ENCODE measurements at places on chromosomes 13 and 19.

DNA sequence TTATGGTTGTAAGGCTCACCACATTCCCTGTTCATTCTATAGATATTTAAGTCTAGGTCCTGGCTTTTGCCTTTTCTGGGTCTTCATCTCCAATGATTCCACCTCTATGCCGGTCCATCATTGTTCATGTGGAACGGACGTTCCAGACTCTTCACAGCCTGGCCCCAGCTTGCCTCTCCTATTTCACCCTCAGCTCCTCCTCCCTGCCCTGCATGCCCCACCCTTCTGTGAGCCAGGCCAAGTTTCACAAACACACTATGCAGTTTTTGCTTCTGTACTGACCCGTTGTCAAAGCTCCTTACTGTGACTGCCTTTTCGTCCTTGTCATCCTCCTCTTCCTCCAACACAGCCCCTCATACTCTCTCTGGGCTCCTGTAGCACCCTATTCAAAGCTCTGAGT is 31.3 kb downstream of the TEX26 start:
- DNase-seq: peak; percentile 53

DNA sequence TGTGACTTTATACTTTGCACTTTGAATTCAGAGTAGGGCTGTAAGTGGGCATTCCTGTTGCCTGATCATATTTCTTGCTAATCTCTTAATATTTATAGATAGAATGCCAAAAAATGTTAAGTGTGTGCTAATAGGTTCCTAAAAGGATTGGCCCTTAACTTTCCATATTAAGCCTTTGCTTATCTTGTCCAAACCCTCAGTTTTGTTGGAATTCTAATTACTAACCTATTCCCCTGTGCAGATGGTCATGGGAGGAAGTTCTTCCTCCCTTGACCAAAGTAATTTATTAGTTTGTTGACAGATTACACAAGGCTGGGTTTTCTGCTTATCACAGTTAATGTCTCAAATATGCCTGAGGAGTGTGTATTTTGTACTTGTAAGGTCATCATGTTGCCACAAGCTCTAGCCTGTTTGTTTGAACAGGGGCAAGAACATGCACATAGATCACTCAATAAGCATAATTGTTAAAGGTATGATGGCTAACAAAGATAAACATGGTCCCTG is 541.1 kb upstream of the SPRY2 start:
- no peak for DNase-seq

DNA sequence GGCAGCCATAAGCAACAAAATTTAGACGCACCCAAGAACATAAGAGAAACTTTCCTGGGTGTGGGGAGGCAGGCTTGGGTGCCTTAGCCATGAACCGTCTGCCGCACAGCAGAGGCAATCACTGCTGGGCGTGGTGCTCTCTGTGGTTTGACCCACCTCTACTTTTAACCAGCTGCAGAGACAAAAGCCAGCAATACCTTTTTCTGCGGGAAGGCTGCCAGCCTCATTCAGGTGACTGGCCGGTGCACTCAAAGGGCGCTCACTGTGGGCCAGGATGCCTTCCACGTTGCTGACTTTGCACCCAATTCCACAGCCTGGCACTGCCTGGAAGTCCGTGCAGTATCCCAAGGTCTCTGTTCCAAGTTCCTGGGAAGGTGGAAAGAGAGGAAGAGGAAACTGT is 69.1 kb downstream of the ATP7B start:
- DNase-seq: no peak

DNA sequence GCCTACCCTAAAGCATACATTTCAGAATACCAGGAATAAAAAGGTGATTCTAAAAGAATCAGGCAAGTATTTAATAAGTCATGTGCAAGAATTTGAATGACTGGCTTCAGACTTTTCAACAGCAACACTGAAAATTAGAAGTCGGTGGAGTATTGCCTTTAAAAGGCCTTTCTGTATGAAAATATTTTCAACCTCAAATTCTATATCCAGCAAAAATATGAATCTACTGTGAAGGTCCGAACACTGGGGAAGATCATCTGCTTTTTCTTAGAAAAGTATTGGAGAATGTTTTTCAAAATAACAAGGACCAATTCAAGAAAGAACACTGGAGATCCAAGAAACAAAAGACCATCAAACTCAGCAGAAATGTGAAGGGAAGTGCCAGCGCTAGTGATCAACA is 459.5 kb upstream of the KLF12 start:
- DNase-seq: no peak

DNA sequence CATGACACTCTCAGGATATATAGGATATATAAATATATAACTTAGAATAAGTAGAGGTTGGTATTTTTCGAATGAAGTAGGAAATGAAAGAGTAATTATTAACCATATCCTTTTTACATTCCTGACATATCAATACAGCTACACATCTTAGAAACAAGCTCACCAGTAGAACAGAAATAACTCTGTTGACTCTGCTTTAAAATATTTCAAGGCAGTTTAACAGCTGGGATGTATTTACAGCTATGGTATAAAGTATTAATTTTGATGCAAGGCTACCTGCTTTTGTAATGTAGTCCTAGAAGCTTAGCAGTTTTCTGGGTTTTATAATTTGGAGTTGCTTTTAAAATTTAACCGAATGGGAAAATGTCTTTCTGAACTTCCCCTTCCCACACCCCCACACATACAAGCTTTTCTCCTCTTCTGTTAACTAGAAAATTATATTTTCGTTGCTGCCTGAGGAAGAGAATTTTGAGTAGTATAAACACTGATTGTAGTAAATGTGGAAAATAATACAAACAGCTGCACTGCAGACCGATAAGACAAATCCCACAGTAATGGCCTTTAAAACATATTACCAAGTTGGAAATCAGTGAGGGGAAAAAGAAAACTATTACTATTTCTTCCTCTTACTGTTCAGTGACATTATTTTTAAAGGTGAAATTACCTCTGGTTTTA is 147.7 kb downstream of the GGACT start:
- DNase-seq: peak; percentile 65

GRCh38 chr13:110324026-110324749 is 17.1 kb downstream of the COL4A2 start:
- DNase-seq: no peak

GRCh38 chr19:50512112-50512998 is 1.4 kb downstream of the ASPDH start:
- DNase-seq: no peak

GRCh38 chr13:112152846-112153245 is 85.9 kb downstream of the SOX1 start:
- DNase-seq: no peak

DNA sequence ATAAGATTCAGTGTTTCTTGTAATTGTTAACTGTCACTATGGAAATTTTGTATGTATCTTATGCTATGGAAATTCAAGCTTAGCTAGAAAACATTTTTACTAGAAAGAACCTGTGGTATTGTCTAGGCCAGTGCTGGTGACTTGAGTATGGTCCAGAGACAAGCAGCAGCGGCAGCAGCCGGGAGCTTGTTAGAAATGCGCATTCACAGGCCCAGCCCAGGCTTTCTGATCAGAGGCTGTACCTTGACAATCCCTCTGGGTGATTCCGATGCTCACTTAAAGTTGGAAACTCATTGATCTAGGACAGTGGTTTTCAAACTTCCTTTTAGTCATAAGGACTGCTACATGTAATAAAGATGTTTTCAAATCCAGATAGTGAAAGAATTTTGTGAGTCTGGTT is 287.4 kb downstream of the SHISA2 start:
- DNase-seq: no peak

DNA sequence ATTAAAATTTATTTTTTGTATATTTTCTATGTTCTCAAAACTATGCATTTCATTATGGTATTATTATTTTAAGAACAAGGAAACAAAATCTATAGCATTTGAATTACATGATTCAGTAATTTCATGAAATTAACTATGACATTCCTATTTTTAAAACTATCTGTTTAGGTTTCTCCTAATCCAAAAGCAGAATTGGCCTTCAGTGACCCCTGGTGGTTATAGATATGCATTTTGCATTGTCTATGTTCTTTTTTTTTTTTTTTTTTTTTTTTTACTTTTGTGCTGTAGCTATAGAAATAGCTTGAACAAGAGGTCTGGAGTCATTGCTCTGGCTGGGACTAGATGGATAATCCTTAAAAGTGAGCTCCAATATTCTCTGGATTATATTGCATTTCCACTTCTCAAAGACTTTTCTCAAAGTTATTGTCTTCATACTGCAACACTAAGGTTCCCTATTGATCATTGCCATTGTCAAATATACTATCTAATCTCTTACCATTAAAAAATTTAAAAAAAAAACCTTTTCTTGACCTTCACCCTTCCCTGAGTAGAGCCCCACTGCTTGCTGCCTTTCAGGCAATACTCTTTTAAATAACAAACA is 15.9 kb upstream of the DNAJC3 start:
- DNase-seq: peak; percentile 73

DNA sequence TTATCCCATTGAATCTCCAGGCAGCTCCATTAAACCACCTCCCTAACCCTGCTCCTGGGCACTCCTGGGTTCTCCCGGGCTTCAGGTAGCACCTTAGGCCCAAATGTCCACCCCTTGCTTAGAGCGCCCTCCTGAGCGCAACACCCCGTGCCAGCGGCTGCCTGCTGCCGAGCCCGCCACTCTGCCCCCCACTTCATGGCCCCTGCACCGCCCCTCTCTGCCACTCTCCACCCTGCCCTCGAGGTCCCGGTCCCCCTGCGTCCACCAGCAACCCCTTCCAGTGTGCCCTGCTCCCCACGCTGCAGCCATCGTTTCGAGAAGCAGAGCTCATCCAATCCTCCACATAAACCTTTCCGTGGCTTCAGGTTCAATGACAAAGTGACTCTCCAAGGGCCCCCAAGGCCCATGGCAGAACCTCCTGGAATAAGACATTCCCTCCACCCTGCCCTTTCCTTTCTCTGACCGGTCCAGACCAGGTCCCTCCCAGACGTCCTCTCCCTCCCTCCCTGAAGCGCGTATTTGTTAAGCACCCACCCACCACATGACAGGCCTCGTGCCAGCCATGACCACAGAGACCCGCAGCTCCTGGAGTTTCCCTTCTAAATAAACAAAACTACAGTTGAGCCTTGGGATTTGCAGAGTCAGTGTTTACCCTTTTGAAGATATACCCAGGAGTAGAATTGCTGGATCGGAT is 66.6 kb downstream of the ARHGEF18 start:
- DNase-seq: no peak

DNA sequence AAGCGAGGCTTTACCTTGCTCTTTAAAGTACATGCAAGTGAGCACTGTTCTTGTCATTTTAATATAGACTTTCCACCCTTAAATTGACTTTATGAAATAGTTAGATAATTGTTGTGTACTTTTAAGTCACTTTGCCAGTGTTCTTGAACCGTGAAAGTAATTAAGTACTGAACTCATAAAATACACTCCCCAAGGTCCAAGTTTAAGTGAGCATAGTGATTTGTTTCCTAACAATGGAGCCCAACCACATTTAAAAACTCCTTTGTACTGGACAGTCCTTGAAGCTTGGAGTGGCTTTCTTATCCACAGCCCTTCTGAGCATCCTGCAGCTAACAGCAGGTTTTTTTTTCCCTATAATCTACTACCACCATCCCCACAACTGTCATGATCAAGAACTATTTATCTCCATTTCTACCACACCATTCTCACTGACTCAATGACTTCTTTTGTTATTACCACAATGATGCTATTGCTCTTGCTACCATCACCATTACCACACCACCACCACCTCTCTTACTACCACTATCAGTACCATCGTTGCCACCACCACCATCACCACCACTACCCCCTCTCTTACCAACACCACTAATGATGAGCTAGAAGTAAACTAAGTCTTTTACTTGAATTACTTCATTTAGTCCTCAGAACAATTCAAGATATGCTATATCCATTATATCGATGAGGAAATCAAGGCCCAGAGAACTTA is 452.6 kb downstream of the DIAPH3 start:
- no peak for DNase-seq

GRCh38 chr13:23447927-23448326 is 14.4 kb upstream of the SACS start:
- DNase-seq: peak; percentile 52

DNA sequence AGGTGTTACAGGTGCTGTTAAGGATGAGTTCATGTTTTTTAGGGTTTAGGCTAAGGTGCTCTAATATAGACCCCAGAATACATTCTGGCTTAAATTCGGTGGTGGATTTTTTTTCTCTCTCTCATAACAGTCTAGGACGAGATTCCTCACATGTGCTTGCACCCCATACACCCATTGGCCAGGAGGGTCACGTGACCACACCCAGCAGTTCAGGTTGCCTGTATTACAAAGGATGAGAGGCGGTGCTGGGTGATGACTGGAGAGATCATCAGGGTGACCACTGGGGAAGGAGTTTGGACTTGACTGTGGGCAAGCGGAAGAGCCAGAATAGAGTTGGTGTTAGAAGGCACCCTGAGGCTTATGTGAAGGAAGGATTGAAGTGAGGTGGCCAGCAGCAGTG is 27.7 kb downstream of the PPP2R1A start:
- no peak for DNase-seq

GRCh38 chr13:44876782-44877324 is 112.4 kb downstream of the NUFIP1 start:
- no peak for DNase-seq

DNA sequence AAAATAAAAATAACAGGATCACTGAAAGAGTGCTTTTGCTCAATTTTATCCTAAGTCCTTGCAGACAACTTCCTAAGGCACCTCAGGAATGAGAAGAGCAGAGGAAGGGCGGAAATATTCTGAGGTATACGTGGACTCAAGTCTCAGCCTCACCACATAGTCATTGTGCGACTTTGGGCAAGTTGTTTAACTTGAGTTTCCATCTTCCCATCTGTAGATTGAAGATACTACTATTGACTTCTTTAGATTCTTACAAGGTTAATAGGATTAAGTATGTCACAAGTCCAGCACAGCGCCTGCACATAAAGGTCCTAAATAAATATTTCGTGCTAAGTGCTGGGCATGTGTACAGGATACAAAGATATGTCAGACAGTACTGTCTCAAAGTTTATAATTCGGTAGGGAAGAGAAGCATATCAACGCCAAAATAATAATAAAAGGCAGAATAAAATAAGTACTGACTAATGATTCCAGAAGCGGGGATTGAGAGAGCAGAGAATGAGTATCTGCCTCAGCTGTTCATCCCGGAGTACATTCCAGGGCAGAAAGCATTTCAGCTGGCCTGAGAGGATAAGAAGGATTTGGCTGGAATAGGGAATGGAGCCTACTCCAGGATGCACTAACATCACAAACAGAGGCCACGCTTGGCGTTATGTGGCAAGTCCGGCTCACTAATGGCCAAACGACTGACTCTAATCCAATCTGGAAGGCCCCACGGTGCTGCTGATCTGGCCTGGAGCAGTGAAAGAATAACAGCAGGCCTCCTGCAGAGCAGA is 139.7 kb downstream of the FLT1 start:
- DNase-seq: no peak

GRCh38 chr13:28718196-28718542 is 601 bp downstream of the SLC46A3 start:
- no peak for DNase-seq

GRCh38 chr13:104487006-104487405 is 1420.8 kb upstream of the SLC10A2 start:
- DNase-seq: no peak

DNA sequence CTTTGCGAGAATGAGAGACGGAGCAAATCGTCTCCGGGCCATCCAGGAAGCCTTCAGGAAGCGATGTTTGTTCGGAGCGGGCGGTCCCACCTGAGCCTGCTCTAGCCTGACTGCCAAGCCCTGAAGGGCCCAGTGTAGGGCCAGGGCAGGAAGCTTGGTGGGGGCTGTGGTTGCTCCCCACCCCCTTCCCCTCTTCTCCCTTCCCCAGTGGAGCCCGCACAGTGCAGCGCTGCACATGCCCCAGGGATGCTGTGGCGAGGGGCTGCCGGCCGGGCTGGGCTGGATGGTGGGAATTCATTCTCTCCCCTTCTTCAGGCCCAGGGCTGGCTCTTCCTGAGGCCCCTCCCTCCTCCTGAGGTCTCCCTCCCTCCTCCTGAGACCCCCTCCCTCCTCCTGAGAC is 7.1 kb upstream of the GRTP1 start:
- DNase-seq: no peak

All from GM23248 (cell line).